ENCODE measurements at places on chromosomes 4 and X.

DNA sequence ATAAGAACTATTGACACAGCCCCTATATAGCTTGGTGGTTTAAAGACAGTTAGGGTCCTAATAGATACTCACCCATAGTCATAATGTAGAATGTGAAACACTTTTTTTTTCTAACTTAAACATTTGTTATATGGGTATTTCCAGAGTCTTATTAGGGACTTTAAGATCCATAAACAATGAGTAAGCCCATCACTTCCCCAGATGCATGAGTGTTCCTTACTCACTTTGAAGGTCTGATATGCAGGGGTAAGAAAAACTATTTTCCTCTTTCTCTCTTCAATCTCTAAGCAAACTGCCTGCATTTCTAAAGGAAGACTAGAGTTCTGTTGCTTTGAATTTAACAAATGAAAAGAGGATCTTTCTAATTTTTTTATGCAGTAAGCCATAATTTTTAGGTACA, 443.6 kb upstream of the PITX2 start:
- no peak for DNase-seq

GRCh38 chr4:20480165-20480947, 219.9 kb upstream of the PACRGL start:
- no peak for DNase-seq

GRCh38 chrX:151704041-151704663, 8.9 kb downstream of the PRRG3 start:
- DNase-seq: peak; percentile 51

DNA sequence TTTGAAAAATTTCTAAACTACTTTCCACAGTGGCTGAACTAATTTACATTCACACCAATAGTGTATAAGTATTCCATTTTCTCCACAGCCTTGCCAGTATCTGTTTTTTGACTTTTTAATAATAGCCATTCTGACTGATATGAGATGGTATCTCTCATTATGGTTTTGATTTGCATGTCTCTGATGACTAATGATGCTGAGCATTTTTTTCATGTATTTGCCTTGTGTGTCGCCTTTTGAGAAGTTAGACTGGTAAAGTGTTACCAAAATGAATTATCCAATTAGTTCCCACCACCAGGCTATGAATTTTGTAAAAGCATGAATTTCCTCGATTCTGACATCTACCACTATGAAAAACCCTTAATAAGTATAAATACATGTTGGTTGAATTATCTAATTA, 242.2 kb upstream of the GK2 start:
- DNase-seq: no peak

- peak; percentile 87 for DNase-seq
Observed at GRCh38 chrX:37993837-37994619, 12.3 kb upstream of the SYTL5 start.

DNA sequence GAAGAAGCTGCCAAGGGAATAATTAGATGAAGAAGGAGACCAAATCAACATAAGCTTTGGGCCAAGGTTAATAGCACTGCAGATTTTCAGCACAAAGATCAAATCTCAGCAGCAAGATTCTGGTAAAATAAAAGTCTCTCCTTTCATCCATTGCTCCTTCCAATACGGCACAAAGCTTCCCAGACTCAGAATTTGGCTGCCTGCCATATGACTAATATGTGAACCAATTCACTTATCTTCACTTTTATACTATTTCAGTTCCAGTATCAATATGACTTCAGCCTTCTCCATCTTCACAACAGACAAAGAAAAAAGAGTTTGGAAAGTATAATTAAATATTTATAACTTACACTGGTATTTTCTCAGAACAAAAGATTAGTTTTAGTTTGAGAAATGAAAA, 978.3 kb upstream of the GRID2 start:
- no peak for DNase-seq

DNA sequence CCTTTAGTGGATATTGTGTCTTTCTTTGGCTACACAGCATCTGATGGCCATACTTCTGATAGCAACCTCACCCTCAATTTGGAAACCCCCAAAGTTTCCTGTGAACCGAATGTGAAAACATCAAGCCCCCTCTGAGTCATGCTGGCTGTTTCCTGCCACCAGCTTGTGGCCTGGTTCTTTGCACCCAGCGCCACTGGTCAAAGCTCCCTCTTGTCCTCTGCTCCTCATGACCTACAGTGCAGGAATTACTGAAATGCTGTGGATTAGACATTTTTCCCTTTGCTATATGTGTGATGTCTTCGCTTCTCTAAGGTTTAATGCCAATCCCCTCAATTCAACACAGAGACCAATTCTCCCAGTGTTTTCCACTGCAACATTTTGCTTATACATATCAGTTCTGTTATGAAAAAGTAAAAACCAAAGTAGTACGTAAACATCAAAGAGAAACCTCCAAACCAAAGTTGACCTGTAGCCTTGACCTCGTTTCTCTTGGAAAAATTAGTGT, 224.0 kb upstream of the TENM3 start:
- no peak for DNase-seq

DNA sequence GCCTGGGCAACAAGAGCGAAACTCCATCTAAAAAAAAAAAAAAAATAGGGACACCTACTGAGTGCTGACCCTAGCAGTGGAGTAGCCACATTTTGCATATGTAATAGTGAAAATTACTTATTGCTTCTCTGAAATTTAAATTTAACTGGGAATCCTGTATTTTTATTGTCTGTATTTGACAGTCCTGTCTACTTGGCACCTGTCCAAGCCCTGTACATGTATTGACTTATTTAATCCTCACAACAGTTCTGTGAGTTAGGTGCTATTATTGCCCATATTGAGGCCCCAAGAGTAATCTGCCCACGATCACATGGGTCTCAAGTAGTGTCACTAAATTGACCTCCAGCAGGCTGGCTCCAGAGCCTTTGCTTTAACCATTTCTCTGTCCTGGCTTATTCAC, 81.6 kb downstream of the WDR19 start:
- no peak for DNase-seq

Measured in NCI-H1105 treated with DMSO at 0.1 percent for 48 hours (cell line).